ENCODE measurements at places on chromosomes 11 and 22.

DNA sequence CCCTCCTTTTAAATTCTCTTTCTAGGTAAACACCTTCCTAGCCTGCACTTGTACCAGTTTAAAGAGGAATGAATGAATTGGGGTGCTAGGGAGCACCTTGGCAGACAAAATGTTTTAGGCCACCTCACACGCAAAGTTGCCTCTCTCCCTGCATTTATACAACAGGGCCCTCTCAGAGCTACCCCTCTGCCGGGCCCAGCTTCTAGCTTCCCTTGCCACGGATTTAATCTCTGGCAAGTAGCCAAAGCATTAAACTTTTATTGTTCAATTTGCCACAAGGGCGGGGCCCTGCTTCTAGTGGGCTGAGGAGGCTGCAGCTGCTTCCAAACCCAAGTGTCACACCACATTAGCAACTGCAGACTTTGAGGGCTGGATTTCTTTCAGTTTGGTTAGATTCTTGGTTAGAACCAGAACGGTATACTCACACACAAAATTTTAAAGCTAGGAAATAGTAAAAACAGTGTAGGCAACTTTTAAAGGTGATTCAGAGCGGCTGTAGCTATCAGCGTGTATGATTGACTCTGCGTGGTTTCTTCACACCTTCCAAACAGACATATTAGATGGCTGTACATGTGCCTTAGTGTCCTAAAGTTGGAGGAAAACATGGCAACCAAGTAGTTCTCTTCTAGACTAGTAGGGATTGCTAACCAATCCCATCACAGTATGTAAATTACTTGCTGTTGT, 6.5 kb downstream of the KREMEN1 start:
- no peak for DNase-seq

- peak; percentile 93 for DNase-seq
These were observed 50.4 kb downstream of the ADM start for GRCh38 chr11:10355257-10355661.

- no peak for DNase-seq
These were observed 3.6 kb downstream of the ARHGAP8 start for GRCh38 chr22:44755956-44756361.

DNA sequence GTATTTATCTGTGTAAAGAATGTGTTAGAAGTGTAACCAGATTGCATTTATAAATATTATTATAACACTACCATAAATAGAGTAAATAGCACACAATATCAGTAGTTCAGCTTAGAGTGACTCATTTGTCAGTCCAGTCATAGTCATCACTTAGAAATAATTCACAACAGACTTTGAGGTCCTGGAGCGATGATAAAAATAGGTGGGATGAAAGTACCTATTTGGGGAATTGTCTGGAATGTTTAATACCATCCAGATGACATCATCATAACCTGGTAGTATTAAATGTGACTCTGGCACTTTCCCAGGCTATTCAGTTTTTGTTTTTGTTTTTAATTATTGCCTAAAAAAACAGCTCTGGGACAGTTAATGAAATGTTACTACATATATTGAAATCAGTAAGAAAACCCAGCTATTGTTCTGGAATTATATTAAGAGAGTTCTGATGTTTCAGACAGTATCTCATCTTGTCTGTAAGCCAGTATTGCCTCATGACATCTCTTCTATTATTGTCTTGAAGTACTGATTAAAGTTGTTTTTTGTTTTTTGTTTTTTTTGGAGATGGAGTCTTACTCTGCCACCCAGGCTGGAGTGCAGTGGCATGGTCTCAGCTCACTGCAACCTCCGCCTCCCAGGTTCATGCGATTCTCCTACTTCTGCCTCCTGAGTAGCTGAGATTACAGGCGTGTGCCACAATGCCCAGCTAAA, 74.8 kb downstream of the SIK2 start:
- peak; percentile 42 for DNase-seq

DNA sequence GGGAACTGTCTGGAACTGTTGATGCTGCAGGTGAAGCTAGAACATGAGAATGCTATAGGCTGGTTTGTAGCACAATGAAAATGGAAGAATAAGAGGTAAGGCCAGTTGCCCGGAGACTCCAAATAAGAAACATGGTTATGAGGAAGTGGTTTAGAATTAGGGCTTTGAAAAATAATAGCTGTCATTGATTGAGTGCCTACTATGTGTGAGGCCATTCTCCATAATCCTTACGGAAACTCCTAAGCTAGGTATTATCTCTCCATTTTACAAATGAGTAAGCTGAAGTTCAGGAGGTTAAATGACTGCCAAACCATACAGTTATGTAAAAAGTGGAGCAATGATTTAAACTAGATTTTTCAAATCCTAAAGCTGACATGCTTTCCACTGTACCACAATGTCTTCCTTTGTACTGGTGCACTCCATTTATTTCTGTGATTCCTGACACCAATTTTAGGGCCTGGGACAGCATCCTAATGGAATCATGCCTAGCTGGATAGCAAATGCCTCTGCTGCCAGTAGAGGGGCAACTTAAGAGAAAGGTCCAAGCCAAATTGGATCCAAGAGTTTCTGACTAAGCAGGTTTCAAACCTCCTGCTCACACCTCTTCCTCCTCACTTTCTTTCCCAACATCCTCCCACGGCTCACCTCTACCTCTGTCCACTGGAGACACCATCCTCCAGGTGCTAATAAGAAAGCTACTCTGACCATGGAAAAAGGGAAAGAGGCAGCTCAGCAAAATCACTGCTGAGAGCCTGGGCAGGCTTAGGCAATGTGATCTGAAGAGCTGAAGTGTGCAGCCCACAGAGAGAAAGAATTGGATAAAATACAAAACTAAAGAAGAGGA, 46.9 kb upstream of the PICALM start:
- peak; percentile 8 for DNase-seq

DNA sequence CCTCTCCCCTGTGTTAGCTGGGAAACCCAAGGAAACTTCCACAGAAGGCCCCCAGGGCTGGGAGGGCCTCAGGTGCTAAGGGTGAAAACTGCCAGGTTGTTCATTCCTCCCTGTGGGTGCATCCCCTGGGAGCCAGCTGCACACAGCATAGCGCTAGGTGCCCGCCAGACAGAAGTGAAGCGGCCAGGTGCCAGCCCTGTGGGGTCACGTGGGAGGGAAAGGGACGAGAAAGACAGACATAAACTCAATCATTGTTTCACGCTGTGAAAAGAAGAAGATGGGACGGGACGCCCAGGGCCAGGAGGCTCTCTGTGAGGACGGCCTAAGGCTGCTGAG, 31.6 kb upstream of the HMOX1 start:
- DNase-seq, result no peak

DNA sequence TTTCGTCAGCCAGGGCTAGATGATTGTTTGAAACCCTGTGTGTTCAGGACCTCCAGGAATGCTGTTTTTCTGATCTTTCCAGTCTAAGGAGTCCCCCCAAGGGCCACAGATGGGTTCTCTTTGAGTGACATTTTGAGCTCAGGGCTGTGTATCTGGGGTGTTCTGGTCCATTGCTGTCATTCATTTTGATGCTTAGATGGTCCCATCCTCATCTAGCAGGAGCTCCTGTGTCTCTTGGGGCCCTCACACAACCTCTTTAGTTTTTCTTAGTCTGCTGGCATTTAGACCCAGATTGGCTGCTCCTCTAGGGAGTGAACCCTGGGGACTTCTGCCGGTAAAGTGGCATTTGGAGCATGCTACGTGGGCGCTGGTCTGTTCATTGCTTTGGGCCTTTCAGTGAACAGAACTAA, 39.1 kb downstream of the MED15 start:
- DNase-seq, result no peak

GRCh38 chr11:110747531-110747930, 35.3 kb upstream of the ARHGAP20 start:
- DNase-seq, result peak; percentile 37

- peak; percentile 65 for DNase-seq
These were observed 444.4 kb downstream of the DLG2 start for GRCh38 chr11:85182441-85183387.

DNA sequence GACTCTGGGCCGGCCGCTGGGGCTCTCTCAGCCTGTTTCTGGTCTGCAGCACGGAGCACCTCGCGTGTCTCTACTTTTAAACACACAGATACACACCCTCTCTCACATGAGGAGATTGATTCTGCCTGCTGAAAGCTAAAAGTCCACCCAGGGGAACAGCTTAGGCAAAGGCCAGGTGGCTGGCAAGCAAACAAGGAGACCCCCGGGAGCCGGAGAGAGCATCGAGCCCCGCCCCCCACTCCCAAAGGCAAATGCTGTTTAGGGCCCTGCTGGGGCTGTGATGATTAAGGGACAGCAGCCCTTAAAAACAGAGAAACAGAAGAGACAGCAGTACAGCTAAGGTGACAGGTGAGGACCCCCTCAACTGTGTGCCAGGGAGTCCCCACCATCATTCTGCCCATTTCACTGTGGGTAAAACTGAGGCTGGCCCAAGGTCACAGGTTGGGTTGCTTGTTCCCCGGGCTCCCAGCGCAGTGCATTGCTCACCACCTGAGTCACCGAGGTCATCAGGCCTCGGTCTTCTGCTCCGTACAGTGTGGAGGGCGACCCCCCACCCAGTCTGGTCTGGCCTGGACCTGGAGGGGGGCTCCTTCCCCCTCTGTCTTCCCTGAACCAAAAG, 6.8 kb downstream of the CABP7 start:
- DNase-seq, result no peak

DNA sequence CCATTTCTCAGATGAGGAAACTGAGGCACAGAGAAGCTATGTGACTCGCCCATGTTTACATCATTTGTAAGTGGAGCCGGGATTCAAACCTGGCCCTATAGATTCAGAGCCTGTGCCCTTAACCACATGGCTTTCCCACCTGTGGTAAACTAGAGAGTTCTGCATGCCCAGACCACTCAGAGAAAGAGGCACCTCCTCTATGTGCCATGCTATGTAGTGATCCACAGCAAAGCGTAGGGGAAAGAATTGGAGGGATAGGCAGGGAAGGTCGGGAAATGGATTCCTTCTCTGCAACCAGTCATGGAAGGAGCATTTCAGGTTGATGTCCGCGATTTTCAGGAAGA, 15.4 kb upstream of the POU2AF2 start:
- no peak for DNase-seq

- DNase-seq, result no peak
These were observed 223.9 kb upstream of the FOLH1 start for GRCh38 chr11:49432242-49432848.

- peak; percentile 69 for DNase-seq
These were observed 1.1 kb upstream of the PPFIBP2 start for GRCh38 chr11:7512525-7513233.

- DNase-seq, result no peak
These were observed 3.1 kb downstream of the ACY3 start for GRCh38 chr11:67647471-67647870.

- DNase-seq, result no peak
These were observed 85.0 kb downstream of the BCR start for GRCh38 chr22:23265368-23265700.

DNA sequence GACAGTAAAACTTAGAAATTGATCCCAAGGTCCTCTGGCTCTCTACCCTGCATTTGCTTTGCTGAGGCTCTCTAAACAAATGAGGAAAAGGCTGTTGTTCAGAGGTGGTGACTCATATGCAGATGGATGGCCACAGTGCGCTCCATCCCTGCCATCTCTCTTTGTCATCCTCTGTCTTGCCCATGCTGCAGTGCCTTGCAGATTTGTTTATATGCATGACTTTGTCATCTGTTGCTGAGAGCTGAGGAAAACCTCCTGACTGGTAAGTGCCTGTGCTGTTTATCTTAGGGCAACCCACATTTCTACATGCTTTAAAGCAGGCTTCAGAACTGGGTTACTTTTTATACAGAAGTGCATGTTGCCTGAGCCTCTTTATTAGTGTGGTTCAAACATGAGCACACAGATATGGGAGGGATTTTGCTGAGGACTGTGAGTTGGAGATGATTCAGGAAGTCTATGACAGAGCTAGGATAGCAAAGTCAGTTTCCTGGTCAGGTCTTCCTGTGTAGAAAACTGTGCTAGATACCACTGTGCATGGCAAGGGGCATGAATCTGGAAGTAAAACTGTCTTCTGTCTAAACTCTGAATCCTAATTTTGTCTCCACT, 57.4 kb downstream of the JAM3 start:
- peak; percentile 71 for DNase-seq

GRCh38 chr22:48488611-48489511, 1338.8 kb downstream of the BRD1 start:
- DNase-seq, result no peak

DNA sequence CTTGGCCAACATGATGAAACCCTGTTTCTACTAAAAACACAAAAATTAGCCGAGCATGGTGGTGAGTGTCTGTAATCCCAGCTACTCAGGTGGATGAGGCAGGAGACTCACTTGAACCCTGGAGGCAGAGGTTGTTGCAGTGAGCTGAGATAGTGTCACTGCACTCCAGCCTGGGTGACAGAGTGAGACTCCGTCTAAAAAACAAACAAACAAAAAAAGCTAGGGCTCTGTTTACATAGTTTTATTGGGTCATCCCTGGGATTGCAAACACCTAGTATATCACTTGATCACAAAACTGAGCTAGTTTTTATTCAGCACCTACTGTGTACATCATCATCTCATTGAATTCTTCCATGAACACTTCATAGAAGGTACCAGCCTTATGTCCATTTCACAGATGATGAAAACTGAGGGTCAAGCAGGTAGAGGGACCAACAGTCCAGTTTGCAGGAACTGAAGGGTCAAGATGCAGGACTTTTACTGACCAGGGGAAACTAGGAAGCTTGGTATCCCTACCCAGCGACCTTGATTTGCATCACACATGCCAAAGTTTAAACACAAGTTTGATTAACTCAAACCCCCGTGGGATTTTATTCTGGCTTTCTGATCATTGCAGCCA, 9.2 kb upstream of the MRTFA start:
- no peak for DNase-seq

- DNase-seq, result no peak
These were observed 128.8 kb downstream of the MED15 start for GRCh38 chr22:20636075-20636812.

GRCh38 chr11:23586173-23586572, 725.9 kb upstream of the CCDC179 start:
- DNase-seq, result peak; percentile 40

DNA sequence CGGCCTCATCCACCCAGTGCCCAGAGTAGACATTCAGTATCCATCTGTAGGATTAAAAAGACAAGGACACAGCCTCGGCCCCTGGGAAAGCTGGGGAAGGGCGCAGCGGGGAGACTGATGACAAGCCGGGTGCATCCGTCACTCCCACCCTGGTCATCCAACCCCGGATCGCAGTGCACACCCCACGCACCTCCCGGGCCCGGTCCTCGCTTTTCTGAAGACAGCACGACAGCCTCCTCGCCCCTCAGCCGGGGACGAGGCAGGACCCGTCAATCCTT, 1.1 kb downstream of the FCHSD2 start:
- no peak for DNase-seq

DNA sequence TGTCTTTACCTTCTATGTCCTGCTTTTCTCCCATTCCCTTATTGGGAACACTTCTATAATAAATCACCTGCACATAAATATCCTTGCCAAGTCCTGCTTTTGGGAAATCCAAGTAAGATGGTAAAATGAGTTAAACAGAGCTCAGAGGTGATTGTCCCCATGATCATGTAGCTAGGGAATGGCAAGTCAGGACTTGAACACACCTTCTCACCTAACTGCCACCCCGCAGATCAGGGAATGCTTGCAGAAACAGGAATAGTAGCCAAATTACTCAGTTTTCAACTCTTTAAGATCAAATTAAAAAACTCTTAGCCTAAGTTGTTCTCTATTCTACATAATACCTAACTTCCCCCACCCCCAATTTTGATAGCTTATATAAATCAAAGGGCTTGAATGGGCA, 16.0 kb downstream of the OOSP3 start:
- DNase-seq, result no peak

GRCh38 chr11:45933131-45933831, 10.8 kb downstream of the LARGE2 start:
- DNase-seq, result no peak

GRCh38 chr11:133950874-133951326, 5.9 kb downstream of the IGSF9B start:
- DNase-seq, result no peak
